ENCODE measurements at places on chromosomes 11 and 22.

DNA sequence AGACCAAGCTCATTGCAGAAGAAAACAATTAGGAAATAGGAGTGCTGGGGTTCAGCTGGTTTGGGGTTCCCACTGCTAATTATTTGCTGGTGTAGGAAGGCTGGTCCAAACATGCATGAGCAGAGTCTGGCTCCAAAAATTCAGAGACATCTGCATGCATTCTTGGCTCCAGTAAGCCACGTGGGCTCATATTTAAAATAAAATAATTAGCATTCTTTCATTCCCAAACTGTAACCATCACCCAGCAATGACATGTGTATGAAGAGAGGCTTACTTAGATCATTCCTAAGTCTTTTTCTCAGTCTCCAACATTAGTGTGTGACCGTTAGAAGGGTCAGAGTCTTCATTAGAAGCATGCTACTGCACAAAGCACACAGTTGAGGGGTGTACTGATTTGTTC lies 58.4 kb downstream of the EFCAB6 start:
- no peak for DNase-seq

DNA sequence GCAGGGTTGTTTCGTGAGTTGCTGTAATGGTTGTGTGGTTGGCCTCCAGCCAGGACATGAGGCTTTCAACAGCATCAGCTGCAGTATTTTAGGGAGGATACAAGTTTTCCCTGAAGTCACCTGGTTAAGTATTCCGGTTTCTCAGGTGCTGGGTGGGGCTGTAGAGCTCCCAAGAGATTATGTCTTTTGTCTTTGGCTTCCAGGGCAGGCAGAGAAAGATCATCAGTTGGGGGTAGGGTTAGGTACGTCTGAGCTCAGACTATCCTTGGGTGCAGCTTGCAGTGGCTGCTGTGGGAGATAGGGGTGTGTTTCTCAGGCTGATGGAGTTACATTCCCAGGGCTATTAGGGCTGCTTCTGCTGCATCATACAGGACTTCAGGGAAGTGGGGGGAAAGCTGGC lies 47.5 kb upstream of the MRGPRX1 start:
- no peak for DNase-seq

DNA sequence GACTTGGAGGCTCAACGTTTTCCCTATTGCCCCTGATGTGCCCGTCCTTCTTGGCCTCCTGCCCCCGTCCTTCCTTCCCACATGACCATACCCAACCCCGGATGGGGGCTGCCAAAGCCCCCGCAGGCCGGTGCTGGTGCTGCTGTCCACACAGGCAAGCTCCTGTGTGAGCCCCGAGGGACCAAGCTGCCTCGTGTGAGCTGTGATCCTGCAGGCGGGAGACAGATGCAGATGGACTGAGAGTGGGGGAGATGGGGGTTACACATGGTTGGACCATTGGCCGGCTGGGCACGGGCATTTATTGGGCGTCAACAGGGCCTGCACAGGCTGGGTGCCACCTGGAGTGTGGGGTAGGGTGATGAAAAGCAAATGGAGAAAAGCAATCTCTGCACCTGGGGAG lies 313.2 kb upstream of the B3GAT1 start:
- DNase-seq: no peak

DNA sequence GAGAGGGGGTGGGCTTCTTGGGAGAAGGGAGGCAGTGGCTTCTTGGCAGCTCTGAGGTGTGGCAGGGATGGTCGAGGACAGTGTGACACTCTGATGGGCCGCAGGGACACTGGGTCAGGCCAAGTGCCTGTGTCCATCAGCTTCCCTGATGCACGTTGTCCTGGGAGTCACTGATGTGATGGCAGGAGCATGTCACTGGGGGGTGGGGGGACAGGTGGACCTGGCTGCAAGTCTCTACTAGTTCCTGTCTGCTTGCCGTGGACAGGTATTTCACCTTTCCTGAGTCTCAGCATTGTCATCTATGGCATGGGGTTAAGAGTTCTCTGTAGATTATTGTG lies 592.9 kb downstream of the TBC1D22A start:
- DNase-seq: no peak

GRCh38 chr22:19995611-19996339 lies 20.8 kb downstream of the ARVCF start:
- no peak for DNase-seq

- no peak for DNase-seq
Measured at GRCh38 chr11:44793350-44794090, 66.8 kb downstream of the TSPAN18 start.

DNA sequence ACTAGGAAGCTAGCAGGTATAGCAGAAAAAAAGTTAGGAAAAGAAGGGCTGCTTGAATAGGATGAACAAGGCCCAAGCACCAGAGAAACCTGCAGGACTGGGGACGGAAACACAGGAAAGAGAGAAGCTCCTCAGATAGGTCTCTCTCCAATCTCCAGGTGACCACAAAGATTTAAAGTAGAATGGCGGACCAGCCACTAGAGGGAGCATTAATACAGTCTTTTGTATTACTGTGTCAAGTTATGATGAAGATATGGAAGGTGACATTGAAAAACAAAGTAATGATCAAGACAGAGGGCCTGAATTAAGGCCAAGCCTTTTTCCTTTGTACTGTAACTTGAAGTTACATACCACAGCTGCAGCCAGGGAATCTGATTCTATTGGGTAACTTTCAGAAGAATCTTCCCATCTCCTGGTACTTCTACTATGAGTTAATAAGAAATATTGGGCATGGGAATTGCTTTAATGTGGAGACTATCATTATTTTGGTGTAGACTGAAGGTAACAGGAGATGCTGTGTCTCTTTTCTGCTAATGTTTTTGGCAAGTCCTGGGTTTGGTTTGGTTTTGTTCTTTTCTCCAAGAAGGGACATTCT lies 33.8 kb downstream of the OR2AG2 start:
- no peak for DNase-seq

DNA sequence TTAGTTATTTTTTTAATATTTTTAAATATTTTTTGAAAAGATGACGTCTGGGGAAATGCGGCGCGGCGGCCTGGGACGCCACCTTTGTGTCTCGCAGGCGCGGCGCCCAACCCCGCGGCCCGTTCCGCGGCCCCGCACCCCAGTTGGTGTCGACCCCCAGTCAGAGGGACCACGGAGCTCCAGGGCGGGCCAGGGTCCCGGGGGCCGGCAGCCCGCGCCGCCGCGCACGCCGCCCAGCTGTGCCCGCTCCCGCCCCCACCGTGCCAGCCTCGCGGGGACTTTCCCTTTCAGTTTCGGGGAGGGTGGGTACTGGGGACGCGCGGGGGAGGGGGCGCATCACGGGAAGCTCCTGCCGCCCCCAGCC lies 1.6 kb downstream of the CCND1 start:
- no peak for DNase-seq

GRCh38 chr11:87583931-87584330 lies 546.2 kb downstream of the TMEM135 start:
- DNase-seq: no peak

Data from GM06990 (cell line).